ENCODE measurements at places on chromosomes 13 and 19. TPM values are rescaled to one million over a fixed set of nuclear protein-coding genes. Genes with fewer than 3 reads are reported as not detected.
A peak's percentile ranks its signal among the peaks of the same experiment; 100 is the strongest.

Gene NFKBIB
- 15.4 TPM for total RNA-seq

Gene AP1M2
- total RNA-seq = not detected

Gene CGB8
- 4.5 TPM for total RNA-seq

Gene APC2
- not detected for total RNA-seq

DNA sequence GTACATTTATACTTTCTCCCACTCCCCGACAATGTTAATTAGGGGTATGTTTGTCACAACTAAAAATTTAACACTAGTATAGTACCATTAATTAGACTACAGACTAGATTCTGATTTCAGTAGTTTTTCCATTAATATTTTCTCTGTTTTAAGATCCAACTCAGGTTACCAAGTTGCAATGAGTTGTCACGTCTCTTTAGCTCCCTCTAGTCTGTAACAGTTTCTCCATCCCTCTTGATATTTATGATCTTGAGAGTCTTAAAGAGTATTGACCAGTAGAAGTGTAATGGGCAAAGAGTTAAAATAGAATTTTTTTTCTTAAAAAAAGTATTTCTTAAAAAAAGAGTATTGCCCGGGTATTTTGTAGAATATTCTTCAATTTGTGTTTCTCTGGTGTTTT lies 598.1 kb downstream of the TBC1D4 start:
- no peak overlapping the region for H3K27ac ChIP-seq
- no peaks in the 10 kb centered on the region for H3K27me3 ChIP-seq
- H3K4me3 ChIP-seq = no peak overlapping the region
- H3K4me1 ChIP-seq = no peaks in the 10 kb centered on the region
- H3K36me3 ChIP-seq = no peaks in the 10 kb centered on the region
- peak; percentile 19 for DNase-seq

DNA sequence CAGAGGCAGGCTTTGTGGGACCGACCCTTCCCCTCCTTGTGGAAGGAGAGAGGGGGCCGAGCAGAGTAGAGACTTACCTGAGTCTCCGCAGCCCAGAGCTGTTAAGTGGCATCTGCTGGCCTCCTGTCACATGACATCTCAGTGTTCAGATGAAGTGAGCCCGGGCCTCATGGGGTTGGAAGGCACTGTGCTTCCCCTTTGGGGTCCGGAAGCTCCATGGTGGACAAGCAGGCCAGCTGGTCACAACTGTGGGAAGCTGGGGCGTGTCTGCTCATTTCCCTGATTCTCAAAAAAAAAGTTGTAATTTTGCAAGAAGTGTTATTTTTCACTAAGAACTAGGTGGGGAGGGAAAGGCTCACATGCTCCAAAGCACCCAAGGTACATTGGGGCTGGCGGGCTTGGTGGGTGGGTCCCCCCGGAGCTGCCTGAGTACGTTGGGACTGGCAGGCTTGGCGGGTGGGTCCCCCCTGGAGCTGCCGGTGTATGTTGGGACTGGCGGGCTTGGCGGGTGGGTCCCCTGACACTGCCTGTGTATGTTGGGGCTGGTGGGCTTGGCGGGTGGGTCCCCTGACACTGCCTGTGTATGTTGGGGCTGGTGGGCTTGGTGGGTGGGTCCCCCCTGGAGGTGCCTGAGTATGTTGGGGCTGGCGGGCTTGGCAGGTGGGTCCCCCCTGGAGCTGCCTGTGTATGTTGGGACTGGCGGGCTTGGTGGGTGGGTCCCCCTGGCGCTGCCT lies 18.2 kb upstream of the DCUN1D2 start:
- no peak for DNase-seq
- H3K36me3 ChIP-seq = peaks cover 29% of the 10 kb centered on the region
- no peak overlapping the region for H3K4me3 ChIP-seq
- H3K27ac ChIP-seq = no peak overlapping the region

GRCh38 chr19:41871573-41872383 lies 5.3 kb upstream of the CD79A start:
- no peak overlapping the region for H3K27ac ChIP-seq
- H3K4me1 ChIP-seq = no peaks in the 10 kb centered on the region
- no peak for DNase-seq
- H3K27me3 ChIP-seq = no peaks in the 10 kb centered on the region
- no peak overlapping the region for H3K4me3 ChIP-seq

- no peak overlapping the region for H3K27ac ChIP-seq
- no peaks in the 10 kb centered on the region for H3K4me1 ChIP-seq
Measured at GRCh38 chr19:5078182-5078581, 109.3 kb downstream of the KDM4B start.

- H3K4me1 ChIP-seq = peaks cover 21% of the 10 kb centered on the region
- DNase-seq = no peak
- H3K36me3 ChIP-seq = peaks cover 7% of the 10 kb centered on the region
- no peak overlapping the region for H3K4me3 ChIP-seq
Measured at GRCh38 chr19:33476151-33476707, 45.4 kb downstream of the PEPD start.

DNA sequence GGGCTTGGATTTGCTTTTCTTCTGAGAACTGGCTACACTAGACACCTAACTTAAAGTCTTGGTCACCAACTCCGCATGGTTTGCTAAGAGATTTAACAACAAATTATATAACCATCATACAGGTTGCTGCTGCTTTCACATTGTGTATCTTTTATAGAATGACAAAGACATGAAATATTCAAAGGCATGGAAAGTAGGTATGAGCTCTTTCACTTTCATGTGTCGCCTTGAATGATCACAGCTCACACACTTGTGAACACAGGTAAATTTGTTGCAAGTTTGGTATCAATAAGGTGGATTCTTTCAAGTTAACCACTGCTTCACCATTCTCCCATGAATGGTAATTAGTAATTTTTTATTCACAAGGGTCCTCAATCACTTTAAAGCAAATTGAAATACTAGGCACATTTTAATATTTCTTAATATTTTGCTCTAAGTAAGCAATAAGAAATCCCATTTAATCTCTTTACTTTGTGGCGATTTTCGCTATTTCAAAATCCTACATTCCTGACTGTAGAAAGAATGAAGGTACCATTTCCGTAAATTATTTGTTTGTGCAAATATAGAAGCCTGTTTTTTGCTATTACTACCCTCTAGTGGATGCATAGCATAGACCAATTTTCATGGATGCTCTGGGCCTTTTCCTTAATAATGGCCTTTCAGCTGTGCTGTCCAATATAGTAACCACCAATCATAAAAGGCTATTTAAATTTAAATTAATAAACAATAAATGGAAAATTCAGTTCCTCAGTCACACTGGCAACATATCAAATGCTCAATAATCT lies 45.5 kb upstream of the FREM2 start:
- H3K27me3 ChIP-seq = no peaks in the 10 kb centered on the region
- H3K27ac ChIP-seq = no peak overlapping the region
- DNase-seq = peak; percentile 39
- H3K36me3 ChIP-seq = no peaks in the 10 kb centered on the region
- H3K4me3 ChIP-seq = no peak overlapping the region

GRCh38 chr19:9498183-9498902 lies at the start of gene ZNF560:
TSS of gene ZNF560 (minus strand) at chr19:9498616. CDS start at chr19:9475313, 23,303 bp downstream.
- H3K27me3 ChIP-seq = no peaks in the 10 kb centered on the region
- peak; percentile 59 for DNase-seq
- H3K36me3 ChIP-seq = no peaks in the 10 kb centered on the region

DNA sequence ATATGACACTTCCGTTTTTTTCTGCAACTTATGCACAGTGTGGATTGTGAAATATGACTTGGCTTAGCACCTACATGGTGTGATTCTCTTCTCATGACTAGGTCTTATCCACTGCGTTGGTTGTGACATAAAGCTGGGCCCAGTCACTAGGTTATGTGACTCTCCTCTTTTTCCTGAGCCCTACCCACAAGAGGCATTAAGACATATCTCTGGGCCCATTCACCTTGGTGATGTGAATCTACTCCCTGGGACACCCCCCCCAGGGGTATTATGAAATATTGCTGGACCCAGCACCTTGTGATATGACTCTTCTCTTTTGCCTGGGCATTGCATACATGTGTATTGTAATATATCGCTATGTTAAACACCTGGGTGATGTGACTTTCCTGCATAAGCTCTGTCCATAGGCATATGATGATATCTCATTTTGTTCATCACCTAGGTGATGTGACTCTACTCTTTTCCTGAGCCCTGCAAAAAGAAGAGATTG lies 85.8 kb upstream of the ZNF43 start:
- no peaks in the 10 kb centered on the region for H3K27me3 ChIP-seq
- no peaks in the 10 kb centered on the region for H3K4me1 ChIP-seq

- H3K27me3 ChIP-seq = no peaks in the 10 kb centered on the region
- H3K4me1 ChIP-seq = peaks cover 5% of the 10 kb centered on the region
- H3K27ac ChIP-seq = no peak overlapping the region
- H3K4me3 ChIP-seq = no peak overlapping the region
Measured at GRCh38 chr13:112815871-112816270, 126.0 kb downstream of the ATP11A start.

DNA sequence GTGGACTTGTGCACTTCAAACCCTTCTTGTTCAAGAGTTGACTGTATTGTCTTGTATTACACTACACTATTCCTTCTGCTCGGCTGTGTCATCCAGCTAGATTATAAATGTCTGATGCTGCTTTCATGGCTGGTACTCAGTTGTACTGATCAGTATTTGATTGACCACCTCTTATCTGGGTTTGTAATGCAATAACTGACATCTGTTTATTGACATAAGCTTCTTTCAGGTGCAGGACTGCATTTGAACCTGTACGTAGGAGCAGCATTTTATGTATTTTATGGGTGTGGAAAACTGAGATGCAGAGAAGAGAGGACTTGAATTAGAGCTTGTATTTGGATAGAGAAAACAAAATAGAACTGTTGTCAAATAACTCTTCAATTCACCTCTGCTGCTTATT lies 309.2 kb downstream of the FGF9 start:
- H3K36me3 ChIP-seq = no peaks in the 10 kb centered on the region
- no peak overlapping the region for H3K4me3 ChIP-seq
- H3K4me1 ChIP-seq = no peaks in the 10 kb centered on the region
- DNase-seq = no peak
- no peaks in the 10 kb centered on the region for H3K27me3 ChIP-seq

DNA sequence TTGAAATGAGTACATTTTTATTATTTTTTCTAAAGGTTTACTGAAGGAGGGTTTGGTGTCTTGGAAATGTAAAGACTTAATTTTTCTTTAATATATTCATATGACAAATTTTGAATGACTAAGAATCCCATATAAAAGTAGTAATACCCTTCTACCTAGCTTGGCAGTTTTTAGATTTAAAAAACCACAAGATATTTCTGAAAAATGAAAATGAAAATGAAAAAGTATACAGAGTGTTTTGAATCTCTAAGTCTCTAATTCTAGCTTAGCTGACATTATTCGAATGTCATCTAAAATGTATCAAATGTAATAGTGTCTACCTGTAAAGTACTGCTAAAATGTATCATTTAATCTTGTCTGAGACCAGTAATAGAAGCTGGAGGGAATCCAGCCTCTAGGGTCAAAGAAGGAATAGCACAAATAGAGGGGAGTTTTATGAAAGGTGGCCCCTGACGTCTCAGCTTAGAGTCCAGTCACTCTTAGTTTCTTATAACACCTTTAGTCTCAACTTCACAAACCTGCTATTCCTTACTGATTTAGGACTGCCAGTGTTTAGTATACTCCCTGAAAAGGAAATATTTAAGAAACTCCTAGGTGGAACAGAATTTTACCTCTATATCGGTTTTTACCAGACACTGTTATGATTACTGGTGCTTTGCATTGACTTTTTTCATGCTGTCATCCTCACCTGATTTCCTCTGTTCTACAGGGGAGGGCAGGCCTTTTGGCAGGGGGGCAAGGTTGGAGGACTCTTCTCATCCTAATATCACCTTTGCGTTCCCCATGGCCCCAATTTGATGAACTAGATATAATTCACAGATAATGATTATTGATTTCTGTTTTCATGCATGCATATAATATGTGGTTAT lies 16.2 kb upstream of the MIR17HG start:
- H3K4me1 ChIP-seq = no peaks in the 10 kb centered on the region
- no peak overlapping the region for H3K4me3 ChIP-seq
- H3K27me3 ChIP-seq = peaks cover 11% of the 10 kb centered on the region
- DNase-seq = no peak

GRCh38 chr19:49738268-49738667 lies 24.8 kb downstream of the TSKS start:
- H3K4me3 ChIP-seq = no peak overlapping the region
- DNase-seq = no peak
- H3K27me3 ChIP-seq = no peaks in the 10 kb centered on the region
- no peak overlapping the region for H3K27ac ChIP-seq
- no peaks in the 10 kb centered on the region for H3K4me1 ChIP-seq
- no peaks in the 10 kb centered on the region for H3K36me3 ChIP-seq

- no peak overlapping the region for H3K4me3 ChIP-seq
- no peak overlapping the region for H3K27ac ChIP-seq
- H3K4me1 ChIP-seq = no peaks in the 10 kb centered on the region
- DNase-seq = no peak
Measured at GRCh38 chr19:34088292-34088691, 84.0 kb upstream of the LSM14A start.

- no peak overlapping the region for H3K27ac ChIP-seq
- no peak for DNase-seq
- H3K36me3 ChIP-seq = no peaks in the 10 kb centered on the region
- H3K4me1 ChIP-seq = no peaks in the 10 kb centered on the region
Measured at GRCh38 chr19:11260996-11261395, 1.3 kb downstream of the DOCK6 start.

GRCh38 chr13:94708031-94708859 lies 4.1 kb downstream of the SOX21 start:
- H3K4me1 ChIP-seq = no peaks in the 10 kb centered on the region
- H3K27ac ChIP-seq = no peak overlapping the region
- H3K27me3 ChIP-seq = peaks cover 86% of the 10 kb centered on the region
- no peak overlapping the region for H3K4me3 ChIP-seq
- no peaks in the 10 kb centered on the region for H3K36me3 ChIP-seq
- DNase-seq = no peak

DNA sequence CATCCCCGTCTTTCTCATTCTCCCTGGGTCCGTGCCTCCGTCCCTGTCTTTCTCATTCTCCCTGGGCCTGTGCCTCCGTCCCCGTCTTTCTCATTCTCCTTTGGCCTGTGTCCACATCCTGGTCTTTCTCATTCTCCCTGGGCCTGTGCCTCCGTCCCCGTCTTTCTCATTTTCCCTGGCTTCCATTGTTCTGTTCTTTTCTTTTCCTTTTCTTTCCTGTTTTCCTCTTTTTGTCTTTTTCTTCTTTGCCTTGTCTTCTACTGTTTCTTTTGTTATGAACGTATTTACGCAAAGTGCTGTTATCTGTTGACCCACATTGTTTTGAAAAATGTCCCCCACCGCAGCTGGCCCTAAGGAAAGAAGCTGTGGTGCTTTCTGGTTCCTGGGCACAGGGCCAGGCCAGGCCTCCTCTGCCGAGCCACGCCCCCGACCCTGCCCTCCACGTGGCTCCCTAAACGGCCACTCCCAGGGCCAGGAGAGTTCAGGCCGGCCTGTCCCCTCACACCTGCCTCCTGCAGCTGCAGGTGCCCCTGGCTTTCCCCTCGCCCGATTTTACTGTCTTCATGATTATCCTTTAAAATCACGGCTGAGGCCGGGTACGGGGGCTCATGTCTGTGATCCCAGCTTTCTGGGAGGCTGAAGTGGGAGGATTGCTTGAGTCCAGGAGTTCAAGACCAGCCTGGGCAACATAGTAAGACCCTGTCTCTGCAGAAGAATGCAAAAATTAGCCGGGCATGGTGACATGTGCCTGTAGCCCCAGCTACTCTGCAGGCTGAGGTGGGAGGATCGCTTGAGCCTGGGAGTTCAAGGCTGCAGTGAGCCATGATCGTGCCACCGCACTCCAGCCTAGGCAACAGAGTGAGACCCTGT lies 14.0 kb upstream of the TMPRSS9 start:
- no peaks in the 10 kb centered on the region for H3K27me3 ChIP-seq
- DNase-seq = peak; percentile 24
- H3K27ac ChIP-seq = no peak overlapping the region
- no peaks in the 10 kb centered on the region for H3K36me3 ChIP-seq
- no peak overlapping the region for H3K4me3 ChIP-seq
